Endothelial cell of umbilical vein (primary cell): ENCODE measurements at places on chromosomes 1 and 21. TPM values are rescaled to one million over a fixed set of nuclear protein-coding genes. Genes with fewer than 3 reads are reported as not detected.

FAM72A gene
- 9.4 and 9.6 TPM in 2 replicates for total RNA-seq

AMPD1 gene
- total RNA-seq = not detected in 2 replicates

LAPTM5 gene
- total RNA-seq = 73.0 and 95.2 TPM in 2 replicates

IL10 gene
- not detected in 2 replicates for total RNA-seq

KDM5B gene
- total RNA-seq = 65.5 and 69.8 TPM in 2 replicates

TEDDM1 gene
- not detected in 2 replicates for total RNA-seq

PCP4 gene
- total RNA-seq = not detected in 2 replicates

- DNase-seq = peak; percentile 19
- H3K27ac ChIP-seq = no peak overlapping the region
- peaks cover 16% of the 10 kb centered on the region for H3K4me1 ChIP-seq
- H3K4me3 ChIP-seq = no peak overlapping the region
- H3K36me3 ChIP-seq = no peaks in the 10 kb centered on the region
Measured at GRCh38 chr1:244239261-244239770, 188.2 kb downstream of the ZBTB18 start.

GRCh38 chr1:202965422-202965821 is 1.6 kb downstream of the CYB5R1 start:
- no peaks in the 10 kb centered on the region for H3K27me3 ChIP-seq
- DNase-seq = no peak
- H3K4me3 ChIP-seq = no peak overlapping the region
- H3K27ac ChIP-seq = no peak overlapping the region

GRCh38 chr1:51101976-51102375 is at the start of gene C1orf185:
Gene C1orf185 (plus strand): TSS chr1:51102228. CDS start chr1:51102234, 6 bp downstream.
- H3K36me3 ChIP-seq = no peaks in the 10 kb centered on the region
- H3K27ac ChIP-seq = no peak within 1 kb of the TSS
- no peaks in the 10 kb centered on the region for H3K27me3 ChIP-seq
- H3K4me1 ChIP-seq = no peaks in the 10 kb centered on the region
- H3K4me3 ChIP-seq = no peak within 1 kb of the TSS

- no peaks in the 10 kb centered on the region for H3K36me3 ChIP-seq
- H3K4me3 ChIP-seq = no peak overlapping the region
- DNase-seq = peak; percentile 42
- no peak overlapping the region for H3K27ac ChIP-seq
- H3K27me3 ChIP-seq = no peaks in the 10 kb centered on the region
Measured at GRCh38 chr1:93824834-93825233, 54.2 kb downstream of the DNTTIP2 start.

- H3K27me3 ChIP-seq = no peaks in the 10 kb centered on the region
- H3K4me3 ChIP-seq = no peak overlapping the region
- H3K4me1 ChIP-seq = no peaks in the 10 kb centered on the region
- no peaks in the 10 kb centered on the region for H3K36me3 ChIP-seq
- H3K27ac ChIP-seq = no peak overlapping the region
Measured at GRCh38 chr1:152621993-152622392, 910 bp downstream of the LCE3A start.

GRCh38 chr1:111332190-111332589 is 41.5 kb downstream of the CHIA start:
- no peaks in the 10 kb centered on the region for H3K27me3 ChIP-seq
- no peak overlapping the region for H3K27ac ChIP-seq
- no peak overlapping the region for H3K4me3 ChIP-seq
- no peaks in the 10 kb centered on the region for H3K4me1 ChIP-seq

- H3K27me3 ChIP-seq = no peaks in the 10 kb centered on the region
- H3K4me1 ChIP-seq = no peaks in the 10 kb centered on the region
- no peaks in the 10 kb centered on the region for H3K36me3 ChIP-seq
Measured at GRCh38 chr1:167429612-167430011, 88.7 kb downstream of the CD247 start.

DNA sequence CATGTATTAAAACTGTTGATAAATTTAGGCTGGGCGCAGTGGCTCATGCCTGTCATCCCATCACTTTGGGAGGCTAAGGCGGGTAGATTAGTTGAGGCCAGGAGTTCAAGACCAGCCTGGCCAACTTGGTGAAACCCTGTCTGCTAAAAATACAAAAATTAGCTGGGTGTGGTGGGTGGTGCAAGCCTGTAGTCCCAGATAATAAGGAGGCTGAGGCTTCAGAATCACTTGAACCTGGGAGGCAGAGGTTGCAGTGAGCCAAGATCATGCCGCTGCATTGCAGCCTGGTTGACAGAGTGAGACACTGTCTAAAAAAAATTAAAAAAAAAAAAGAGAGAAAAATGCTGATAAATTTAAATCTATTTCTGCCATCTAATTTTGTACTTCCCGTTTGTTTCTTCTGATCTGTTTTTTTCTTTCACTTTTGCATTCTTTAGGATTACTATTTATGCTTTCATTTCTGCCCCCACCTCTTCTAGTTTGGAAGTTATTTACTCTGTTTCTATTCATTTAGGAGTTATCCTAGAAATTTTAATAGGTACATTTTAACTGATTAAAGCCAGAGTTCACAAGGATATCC is 3.2 kb upstream of the DENND1B start:
- no peak overlapping the region for H3K4me3 ChIP-seq
- no peak overlapping the region for H3K27ac ChIP-seq
- DNase-seq = no peak
- H3K27me3 ChIP-seq = no peaks in the 10 kb centered on the region
- H3K4me1 ChIP-seq = peaks cover 16% of the 10 kb centered on the region
- H3K36me3 ChIP-seq = no peaks in the 10 kb centered on the region

DNA sequence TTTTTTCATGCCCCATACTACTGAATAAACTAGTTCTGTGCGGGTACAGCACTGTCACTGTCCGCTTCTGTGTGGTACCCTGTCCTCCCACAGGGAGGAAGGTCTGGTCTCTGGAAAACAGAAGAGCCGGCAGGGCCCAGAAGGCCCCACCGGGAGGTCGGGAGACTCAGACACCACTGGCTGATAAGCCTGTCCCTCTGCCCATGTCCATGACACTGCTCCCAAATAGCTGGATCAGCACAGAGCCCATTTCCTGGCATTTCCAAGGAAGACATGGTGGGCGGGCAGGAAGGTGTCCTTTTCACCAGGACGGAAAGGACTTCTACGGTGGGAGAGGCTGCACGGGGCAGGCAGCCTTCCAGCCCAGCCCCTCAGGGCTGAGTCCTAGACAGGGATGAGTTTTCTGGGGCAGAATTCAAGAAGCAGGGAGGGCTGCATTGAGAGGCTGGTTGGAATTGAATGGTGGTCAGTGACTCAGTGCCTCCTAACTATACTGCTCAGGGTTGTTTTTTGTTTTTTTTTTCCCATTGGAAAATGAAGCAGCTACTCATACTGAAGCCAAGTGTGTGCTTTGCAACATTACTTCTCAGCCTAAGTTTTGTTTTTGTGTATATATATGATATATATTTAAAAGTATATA is 7.1 kb downstream of the PSRC1 start:
- no peaks in the 10 kb centered on the region for H3K27me3 ChIP-seq
- H3K4me1 ChIP-seq = no peaks in the 10 kb centered on the region
- no peak overlapping the region for H3K27ac ChIP-seq

DNA sequence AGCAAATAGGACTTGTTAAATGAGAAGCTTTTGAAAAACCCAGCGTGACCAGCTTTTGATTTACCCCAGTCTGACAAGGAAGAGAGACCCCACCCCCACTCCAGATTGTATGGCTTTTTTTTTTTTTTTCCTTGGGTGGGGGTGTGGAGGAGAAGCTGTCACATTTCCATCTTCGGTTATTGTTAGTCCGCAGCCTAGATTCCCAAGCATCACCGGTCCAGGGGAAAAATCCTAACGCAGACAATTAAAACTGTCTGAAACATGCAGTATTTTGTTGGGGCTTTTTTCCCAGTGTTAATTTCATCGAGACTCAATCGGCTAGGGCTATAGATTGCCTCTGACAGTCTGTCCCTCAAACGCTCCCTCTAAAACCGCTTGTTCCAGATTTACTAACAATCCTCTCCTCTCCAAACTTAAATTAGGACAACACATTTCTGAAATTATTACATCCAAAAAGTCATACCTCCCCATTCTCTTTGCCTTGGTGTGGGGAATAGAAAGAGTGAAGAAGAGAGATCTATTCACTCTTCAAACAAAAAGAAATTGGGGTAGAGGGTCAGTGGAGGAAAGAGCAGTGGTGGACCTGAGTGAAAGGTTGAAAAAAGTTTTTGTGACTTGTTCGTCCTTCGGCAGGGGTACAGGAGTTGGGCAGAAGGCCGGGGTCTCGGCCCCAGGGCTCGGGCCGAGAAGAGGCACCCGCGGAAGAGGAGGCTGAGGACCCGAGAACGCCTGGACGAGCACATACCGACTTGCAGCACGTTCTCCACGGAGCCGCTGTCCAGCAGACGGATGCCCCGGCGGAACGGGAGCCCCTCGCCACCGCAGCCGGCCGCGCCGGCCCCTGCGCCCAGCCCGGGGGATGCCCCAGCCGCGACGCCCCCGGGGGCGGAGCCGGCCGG is 1.1 kb downstream of the ZSWIM5 start:
- no peaks in the 10 kb centered on the region for H3K27me3 ChIP-seq
- H3K36me3 ChIP-seq = no peaks in the 10 kb centered on the region
- DNase-seq = peak; percentile 49
- no peak overlapping the region for H3K27ac ChIP-seq

- no peak overlapping the region for H3K4me3 ChIP-seq
- no peaks in the 10 kb centered on the region for H3K4me1 ChIP-seq
- no peak for DNase-seq
- no peaks in the 10 kb centered on the region for H3K27me3 ChIP-seq
- no peak overlapping the region for H3K27ac ChIP-seq
Measured at GRCh38 chr1:36824390-36824861, 209.9 kb downstream of the GRIK3 start.

GRCh38 chr1:2152954-2153353 is 41.6 kb downstream of the FAAP20 start:
- H3K27ac ChIP-seq = no peak overlapping the region
- H3K4me1 ChIP-seq = peaks cover 12% of the 10 kb centered on the region
- H3K36me3 ChIP-seq = no peaks in the 10 kb centered on the region
- H3K27me3 ChIP-seq = no peaks in the 10 kb centered on the region

- no peaks in the 10 kb centered on the region for H3K4me1 ChIP-seq
Measured at GRCh38 chr1:111850109-111850508, 94.4 kb downstream of the DDX20 start.

- no peaks in the 10 kb centered on the region for H3K36me3 ChIP-seq
- no peaks in the 10 kb centered on the region for H3K27me3 ChIP-seq
- DNase-seq = no peak
Measured at GRCh38 chr1:36583980-36584782, 101.5 kb upstream of the CSF3R start.

DNA sequence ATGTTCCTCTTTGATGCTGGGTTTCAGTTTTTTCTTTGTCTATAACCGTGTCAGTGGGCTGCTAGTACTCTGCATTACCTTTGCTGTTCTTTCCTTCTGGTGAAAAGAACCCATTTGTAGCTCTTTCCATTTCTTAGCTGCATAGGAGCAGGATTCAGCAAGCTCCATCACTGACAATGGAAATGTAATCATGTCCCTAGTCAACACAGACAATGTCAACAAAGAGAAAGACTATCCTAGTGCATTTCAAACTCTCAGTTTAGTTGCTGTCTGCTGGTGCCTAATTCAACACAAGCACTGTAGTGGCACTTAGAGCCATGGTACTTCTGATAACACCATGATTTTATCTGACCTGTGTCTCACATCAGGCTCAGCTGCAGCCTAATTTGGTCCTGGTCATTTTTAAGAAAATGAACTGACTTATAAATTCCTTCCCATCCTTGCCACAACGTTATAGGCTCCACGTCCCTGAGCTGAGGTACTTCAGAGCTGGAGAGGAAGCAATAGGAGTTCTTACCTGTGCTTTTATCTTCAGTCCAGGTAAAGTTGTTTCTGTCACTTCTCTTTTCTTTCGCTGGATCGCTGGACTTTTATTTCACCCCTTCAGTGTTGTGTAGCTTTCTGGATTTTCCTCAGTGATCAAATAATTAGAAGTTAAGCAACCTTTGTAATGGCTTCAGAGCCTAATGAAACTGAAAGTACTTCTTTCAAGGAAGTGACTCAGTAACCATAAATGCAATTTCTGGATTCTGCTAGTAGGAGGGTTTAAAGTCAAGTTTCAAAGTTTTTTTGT is at the start of gene GBP3:
TSS of gene GBP3 (minus strand) at position 700 of the 793 bp plus-strand sequence. CDS start 2,145 bp downstream, outside the sequence.
- DNase-seq = peak; percentile 76
- peak within 1 kb of the TSS; percentile 59 for H3K4me3 ChIP-seq
- peaks cover 11% of the 10 kb centered on the region for H3K4me1 ChIP-seq
- peak within 1 kb of the TSS; percentile 74 for H3K27ac ChIP-seq
- no peaks in the 10 kb centered on the region for H3K36me3 ChIP-seq

GRCh38 chr1:180909005-180909414 is 3.7 kb upstream of the KIAA1614 start:
- peaks cover 5% of the 10 kb centered on the region for H3K4me1 ChIP-seq
- no peak for DNase-seq
- H3K27me3 ChIP-seq = no peaks in the 10 kb centered on the region
- no peak overlapping the region for H3K4me3 ChIP-seq
- H3K36me3 ChIP-seq = no peaks in the 10 kb centered on the region
- H3K27ac ChIP-seq = no peak overlapping the region

DNA sequence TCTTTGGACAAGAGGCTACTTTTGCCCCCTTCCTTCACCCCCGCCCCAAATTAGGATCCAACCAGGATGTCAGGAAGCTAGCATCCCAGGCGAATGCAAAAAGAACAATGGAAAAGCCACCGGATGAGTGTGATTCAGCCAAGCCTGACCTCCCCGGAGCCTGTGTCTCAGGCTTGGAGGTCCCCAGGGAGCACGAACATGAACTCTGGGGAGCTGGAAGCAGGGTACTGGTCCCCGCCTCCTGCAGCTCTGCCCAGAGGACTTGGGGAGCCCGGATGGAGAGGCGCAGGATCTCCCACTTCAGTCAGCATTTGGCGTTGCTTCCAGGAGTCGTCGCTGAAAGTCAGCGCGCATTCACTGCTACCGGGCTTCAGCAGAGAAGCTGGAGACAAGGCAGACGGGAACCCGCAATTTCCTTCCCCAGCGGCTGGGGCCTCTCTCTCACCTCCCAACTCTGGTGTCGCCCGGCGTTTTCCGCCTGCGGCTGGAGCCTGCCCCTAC is 1.8 kb upstream of the TBX15 start:
- H3K4me1 ChIP-seq = peaks cover 12% of the 10 kb centered on the region
- no peaks in the 10 kb centered on the region for H3K36me3 ChIP-seq
- no peak overlapping the region for H3K27ac ChIP-seq
- H3K4me3 ChIP-seq = no peak overlapping the region

DNA sequence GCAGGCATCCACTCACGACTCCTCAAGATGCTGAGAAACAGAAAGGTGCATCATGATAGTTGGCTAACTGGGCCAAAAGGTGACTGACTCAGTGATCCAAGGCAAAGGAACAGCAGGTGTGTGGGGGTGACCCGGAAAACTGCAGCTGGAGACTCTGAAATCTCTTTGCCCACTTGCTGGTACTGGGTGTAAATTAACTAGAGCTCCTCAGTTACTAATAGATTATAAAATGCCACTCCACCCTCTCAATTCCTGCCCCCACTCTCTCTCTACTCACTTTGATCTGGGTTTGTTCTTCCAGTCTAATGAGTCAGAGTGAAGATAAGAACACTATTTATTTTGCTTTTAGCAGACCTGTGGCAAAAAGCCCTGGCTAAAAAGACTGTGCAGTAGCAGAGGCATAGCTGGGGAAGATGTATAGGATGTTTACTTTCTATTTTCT is 7.2 kb upstream of the PIGC start:
- H3K4me3 ChIP-seq = no peak overlapping the region
- peaks cover 22% of the 10 kb centered on the region for H3K4me1 ChIP-seq
- H3K36me3 ChIP-seq = no peaks in the 10 kb centered on the region
- DNase-seq = peak; percentile 56

- H3K27me3 ChIP-seq = no peaks in the 10 kb centered on the region
- no peaks in the 10 kb centered on the region for H3K4me1 ChIP-seq
- H3K36me3 ChIP-seq = no peaks in the 10 kb centered on the region
- no peak overlapping the region for H3K4me3 ChIP-seq
- no peak overlapping the region for H3K27ac ChIP-seq
Measured at GRCh38 chr1:33394770-33395169, 36.1 kb downstream of the PHC2 start.

GRCh38 chr1:39407896-39408640 is 83.4 kb upstream of the BMP8A start:
- H3K4me1 ChIP-seq = peaks cover 53% of the 10 kb centered on the region
- H3K36me3 ChIP-seq = peaks cover 11% of the 10 kb centered on the region
- no peaks in the 10 kb centered on the region for H3K27me3 ChIP-seq
- peak overlapping the region; percentile 35 for H3K4me3 ChIP-seq
